ENCODE measurements at places on chromosomes 16 and 17.

GRCh38 chr17:59266745-59267144, 46.4 kb downstream of the GDPD1 start:
- no peak for DNase-seq

GRCh38 chr16:66536525-66536924, 13.4 kb downstream of the TK2 start:
- no peak for DNase-seq

GRCh38 chr17:27244011-27244410, 49.9 kb upstream of the WSB1 start:
- DNase-seq: no peak

DNA sequence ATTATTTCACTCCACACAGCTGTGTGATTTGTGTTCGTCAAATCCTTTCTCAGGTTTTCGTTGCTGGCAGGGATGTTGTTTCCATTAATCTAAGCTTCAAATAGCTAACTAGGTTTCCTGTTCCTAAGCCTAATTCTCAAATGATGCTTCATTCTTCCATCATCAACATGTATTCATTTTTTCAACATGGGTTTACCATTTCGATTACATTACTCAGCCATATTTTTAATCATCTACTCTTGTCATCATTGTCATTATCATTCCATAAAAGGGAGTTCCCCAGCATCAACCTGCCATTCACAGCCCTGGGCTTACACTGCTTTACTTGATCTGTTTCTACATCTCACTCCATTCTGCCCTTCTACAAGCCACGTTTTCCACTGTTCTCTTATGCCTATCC, 33.3 kb upstream of the ANKFN1 start:
- DNase-seq: no peak

DNA sequence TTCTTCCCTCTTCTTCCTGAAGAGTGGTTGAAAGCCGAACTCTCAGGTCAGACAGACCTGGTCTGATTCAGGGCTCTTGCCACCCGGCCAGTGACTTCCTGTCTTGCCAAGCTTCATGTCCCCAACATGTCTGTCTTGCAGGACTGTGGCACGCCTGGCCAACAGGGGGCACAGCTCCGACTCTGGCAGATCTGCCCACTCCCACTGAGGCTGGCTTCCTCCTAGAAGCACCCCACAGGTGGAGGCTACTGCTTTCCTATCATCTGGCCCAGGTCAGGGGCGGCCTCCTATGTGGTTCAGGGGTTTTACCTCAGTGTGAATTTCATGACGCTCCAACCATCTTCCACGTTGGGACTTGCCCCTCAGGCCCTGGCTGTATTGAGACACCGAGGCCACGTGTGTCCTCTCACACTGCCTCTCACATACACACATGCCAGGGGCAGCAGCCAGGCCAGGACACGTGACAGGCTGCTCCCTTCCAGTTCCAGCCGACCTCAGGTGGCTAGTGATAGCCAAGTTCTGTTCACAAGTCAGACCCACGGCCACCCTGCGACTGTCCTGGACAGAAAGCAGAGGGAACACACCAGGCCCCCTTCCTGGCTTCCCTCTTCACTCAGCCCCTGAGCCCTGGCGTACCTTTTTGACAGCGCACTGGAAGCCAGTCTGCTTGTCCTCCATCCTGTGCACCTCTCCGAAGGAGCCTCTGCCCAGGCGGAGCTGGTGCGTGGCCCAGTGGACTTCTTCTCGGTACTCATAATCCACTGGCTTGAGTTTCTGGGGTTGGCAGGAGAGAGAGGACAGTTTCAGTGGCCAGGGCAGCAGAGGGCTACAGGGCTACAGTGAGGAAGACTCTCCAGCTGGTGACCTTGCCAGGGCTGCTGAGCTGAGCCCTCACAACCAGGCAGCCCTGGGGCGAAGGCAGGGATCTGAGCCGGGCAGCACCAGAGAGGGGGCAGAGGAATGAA, 22.6 kb upstream of the SPATA32 start:
- DNase-seq: peak; percentile 86

DNA sequence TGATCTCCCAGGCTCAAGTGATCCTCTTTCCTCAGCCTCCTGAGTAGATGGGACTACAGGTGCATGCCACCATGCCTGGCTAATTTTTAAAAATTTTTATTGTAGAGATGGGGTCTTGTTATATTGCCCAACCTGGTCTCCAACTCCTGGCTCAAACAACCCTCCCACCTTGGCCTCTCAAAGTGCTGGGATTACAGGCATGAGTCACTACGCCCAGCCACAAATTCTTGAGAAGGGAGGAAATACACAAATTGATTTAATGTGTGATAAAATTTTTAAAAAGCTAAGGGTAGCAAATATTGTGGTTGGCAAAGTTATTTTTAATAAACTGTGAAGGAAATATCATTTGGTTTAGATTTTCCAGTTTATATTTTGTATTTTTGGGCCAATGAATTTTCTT, 9.6 kb downstream of the ITGAD start:
- DNase-seq: no peak

DNA sequence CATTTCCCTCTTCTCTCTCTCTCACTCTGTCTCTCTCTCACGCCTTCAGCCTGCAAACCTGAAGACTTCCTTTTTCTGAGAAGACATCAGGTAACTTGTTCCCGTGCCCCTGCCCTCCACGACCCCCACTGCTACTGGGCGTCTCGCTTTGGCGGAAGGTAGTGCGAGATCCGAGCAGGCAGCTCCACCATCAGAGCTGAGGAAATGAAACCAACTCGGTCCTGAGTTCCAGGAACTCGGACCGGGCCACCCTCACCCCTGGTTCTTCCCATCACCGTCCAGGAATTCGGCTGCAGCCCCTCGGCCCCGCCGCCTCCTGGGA, 585 bp downstream of the MLKL start:
- no peak for DNase-seq

DNA sequence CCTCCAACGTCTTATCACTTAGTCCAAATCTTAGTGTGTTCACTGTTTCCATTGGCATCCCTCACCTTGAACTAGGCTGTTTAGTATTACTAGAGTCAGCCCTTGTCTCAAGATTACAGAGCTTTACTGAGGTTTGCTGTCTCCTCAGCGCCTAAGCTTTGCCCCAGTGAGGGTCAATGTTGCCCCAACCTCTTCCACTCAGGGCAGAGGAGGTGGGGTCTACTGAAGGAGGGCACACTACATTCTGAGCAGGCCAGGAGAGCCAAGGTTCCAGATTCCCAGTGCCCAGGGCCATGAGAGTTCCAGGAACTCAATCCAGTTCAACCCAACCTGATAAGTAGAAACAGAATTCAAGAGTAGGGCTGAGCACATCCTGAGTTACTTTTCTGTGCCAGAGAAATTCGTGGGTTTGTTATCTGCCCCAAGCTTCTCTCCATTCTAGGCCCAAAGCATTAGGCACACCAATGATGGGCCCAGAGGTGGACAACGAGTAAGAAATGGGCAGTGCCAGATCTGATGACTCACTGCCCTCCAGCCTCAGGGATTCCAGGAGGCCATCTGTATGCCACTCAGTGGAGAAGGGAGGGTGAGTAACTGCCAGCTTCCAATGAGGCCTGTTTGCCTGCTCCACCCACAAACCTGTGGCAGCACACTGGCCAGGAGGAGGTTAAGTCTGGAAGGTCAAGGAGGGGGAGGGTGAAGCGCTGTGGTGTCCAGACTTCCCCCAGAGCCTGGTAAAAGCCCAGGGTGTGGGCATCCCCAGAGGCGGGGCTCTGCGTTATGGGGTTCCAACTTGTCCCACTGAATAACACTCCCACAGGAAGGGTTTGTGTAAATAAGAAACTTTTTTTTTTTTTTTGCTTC, 8.2 kb downstream of the TUBG2 start:
- DNase-seq: no peak

DNA sequence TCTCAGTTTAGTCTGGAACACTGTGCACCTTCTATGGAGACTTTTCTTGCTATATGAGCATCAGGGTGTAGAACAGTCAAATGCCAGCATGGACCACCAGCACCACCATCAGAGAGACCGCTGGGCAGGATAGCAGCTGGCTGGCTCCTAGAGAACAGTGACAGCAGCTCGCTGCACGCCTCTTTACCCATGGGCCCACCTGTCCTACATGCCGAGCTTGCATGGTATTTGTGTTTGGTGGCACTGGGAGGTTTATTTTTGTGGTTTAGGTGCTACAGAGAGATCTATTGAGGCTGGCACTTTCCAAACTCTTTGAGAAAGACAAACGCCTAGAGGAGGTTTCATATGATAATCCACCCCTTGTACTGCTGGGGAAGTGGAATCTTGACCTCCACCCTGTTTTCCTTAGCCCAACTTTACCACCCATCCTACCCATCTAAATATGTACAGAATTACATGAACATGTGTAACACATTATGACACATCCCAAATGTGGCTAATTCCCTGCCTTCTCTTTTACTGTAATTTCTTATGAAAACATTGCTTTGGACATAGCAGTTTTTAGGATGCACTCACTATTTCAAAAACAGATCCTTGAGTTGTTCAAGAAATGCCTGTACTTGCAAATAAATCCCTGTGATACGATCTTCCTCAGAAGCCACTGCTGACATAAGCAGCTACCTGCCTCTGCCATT, 46.3 kb downstream of the COG7 start:
- DNase-seq: no peak

- no peak for DNase-seq
Measured at GRCh38 chr16:87724490-87725291, 41.1 kb downstream of the KLHDC4 start.

GRCh38 chr16:31352376-31353115, 2.4 kb upstream of the ITGAX start:
- DNase-seq: no peak

- no peak for DNase-seq
Measured at GRCh38 chr17:82696916-82697807, 1.3 kb downstream of the RAB40B start.

DNA sequence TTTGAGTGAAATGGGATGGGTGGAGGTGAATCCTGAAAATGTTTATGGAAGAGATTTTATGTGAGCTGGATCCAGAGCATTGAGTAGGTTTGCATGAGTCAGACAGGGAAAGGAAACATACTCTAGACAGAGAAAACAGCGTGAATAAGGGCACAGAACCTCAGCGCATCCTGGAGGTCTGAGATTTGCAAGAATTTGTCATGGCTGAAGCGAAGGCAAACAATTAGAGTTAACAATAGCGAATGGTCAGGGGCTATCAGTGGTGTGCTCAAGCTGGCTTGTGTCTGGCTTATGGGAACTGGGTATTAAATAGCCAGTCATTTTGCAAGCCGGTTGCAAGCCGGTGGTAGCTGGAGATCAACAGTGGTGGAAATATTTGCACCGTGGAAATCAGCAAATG, 36.4 kb downstream of the MAP2K6 start:
- DNase-seq: no peak

DNA sequence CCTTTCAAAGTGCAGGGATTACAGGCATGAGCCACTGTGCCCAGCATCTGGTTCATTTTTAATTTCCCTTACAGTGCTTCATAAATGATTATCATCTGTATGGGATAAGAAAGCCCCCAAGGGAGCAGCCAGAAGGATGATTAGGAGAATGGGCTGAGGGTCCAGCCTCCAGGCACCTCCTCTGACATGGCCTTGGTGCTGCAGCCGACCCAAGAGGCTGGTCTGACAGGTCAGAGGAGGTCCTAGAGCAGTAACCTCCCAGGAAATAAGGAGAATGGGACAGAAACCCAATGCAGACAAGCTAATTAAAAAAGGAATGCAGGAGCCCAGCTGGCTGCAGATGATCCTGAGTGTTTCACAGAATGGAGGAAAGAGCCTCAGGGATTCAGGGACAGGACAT, 29.0 kb downstream of the MRC2 start:
- DNase-seq: no peak
